Ovary (tissue), 10 donors: ENCODE measurements at places on chromosomes 7 and 10. TPM values are rescaled to one million over a fixed set of nuclear protein-coding genes. Genes with fewer than 3 reads are reported as not detected.

- no peaks in the 10 kb centered on the region for H3K27me3 ChIP-seq
- no peaks in the 10 kb centered on the region for H3K36me3 ChIP-seq
- H3K4me3 ChIP-seq = no peak overlapping the region
- H3K4me1 ChIP-seq = no peaks in the 10 kb centered on the region
- no peak overlapping the region for H3K27ac ChIP-seq
Observed at GRCh38 chr7:133675510-133676218, 422.8 kb downstream of the EXOC4 start.

DNA sequence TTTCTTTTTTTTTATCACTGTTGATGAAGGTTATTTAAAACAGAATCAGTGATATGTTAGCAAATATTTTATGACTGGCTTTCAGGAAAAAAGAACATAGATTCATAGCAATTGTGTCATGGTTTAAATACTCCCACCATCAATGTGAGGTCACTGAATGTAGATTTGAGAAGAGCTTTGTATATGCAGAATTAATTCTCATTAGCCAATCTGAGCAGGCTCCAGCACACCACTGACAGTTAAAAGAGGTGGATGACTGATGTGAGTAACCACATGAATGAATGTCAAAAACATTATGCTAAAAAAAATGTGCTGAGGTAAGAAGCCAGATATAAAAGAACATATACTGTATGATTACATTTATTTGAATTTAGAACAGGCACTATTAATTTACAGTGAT, 174.8 kb upstream of the KAT6B start:
- DNase-seq = no peak
- no peaks in the 10 kb centered on the region for H3K36me3 ChIP-seq
- H3K27me3 ChIP-seq = no peaks in the 10 kb centered on the region
- no peaks in the 10 kb centered on the region for H3K4me1 ChIP-seq
- H3K4me3 ChIP-seq = no peak overlapping the region

- no peak overlapping the region for H3K4me3 ChIP-seq
- no peaks in the 10 kb centered on the region for H3K36me3 ChIP-seq
- no peaks in the 10 kb centered on the region for H3K4me1 ChIP-seq
- no peak for DNase-seq
- H3K27ac ChIP-seq = no peak overlapping the region
- no peaks in the 10 kb centered on the region for H3K27me3 ChIP-seq
Observed at GRCh38 chr7:66272321-66272720, 67.2 kb downstream of the TPST1 start.

DNA sequence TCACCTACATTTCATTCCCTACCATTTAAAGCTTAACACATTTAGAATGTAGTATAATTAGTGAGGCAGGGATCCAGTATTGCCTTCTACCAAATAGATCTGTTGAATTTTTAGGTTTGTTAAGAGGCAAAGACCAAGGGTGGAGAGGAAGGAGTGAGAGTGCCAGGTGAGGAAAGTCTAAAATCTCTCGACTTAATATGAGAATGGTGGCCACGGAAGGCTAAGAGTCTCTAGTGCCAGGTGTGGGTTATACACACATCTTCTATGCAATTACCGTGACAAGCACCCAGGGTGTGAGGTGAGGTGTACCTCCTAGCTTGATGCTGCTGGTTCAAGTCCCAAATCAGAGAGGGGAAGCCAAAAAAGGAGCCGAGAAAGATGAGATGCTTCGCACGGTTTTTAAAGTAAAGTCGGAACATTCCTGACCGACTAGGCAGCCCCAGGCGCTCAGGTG, 439 bp downstream of the IQUB start:
- no peaks in the 10 kb centered on the region for H3K27me3 ChIP-seq
- H3K4me1 ChIP-seq = peaks cover 4% of the 10 kb centered on the region
- DNase-seq = no peak
- H3K4me3 ChIP-seq = peak overlapping the region; percentile 68

DNA sequence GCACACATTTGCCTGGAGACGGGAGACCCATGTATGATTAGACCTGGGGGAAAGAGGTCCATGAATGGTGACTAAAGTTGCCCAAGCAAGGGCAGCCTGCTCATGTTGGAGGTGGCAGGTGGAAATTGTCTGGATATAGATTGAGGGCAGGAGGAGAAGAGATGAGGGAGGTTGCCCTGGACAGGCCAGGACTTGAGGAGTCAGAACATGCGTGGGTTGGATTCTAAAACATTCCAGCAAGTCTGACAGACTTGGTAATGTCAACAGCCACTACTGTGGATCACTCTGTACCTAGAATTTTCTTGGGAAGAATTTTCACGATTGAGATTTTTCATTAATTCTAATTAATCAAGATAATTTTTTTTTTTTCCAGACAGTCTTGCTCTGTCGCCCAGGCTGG, 19.1 kb upstream of the SVOPL start:
- H3K36me3 ChIP-seq = no peaks in the 10 kb centered on the region
- no peak for DNase-seq
- H3K4me3 ChIP-seq = no peak overlapping the region
- no peak overlapping the region for H3K27ac ChIP-seq
- H3K4me1 ChIP-seq = no peaks in the 10 kb centered on the region

- no peaks in the 10 kb centered on the region for H3K27me3 ChIP-seq
- DNase-seq = no peak
- H3K36me3 ChIP-seq = no peaks in the 10 kb centered on the region
- H3K27ac ChIP-seq = no peak overlapping the region
Observed at GRCh38 chr7:116802746-116803152, 59.6 kb upstream of the CAPZA2 start.

DNA sequence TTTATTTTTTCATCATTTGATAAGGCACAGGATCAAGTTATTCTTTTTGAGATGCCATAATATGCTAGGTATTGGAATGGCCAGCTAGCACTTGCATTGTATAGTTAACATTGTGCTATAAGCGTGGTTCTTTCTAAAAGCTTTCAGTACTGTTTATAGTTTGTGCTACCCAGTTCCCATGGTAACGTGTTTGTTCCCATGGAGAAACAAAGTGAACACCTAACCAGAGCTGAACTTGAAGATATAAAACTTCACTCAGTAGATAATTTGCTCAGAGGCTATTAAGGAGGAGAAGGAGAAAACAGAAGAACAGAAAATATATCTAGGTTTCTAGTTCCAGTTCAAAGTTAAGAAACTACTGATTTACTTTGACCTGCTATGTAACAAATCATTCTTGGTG, 23.6 kb upstream of the ITGB8 start:
- peaks cover 2% of the 10 kb centered on the region for H3K4me1 ChIP-seq
- no peak for DNase-seq
- no peaks in the 10 kb centered on the region for H3K27me3 ChIP-seq
- no peaks in the 10 kb centered on the region for H3K36me3 ChIP-seq
- no peak overlapping the region for H3K27ac ChIP-seq

GRCh38 chr7:128266883-128267594, 26.0 kb downstream of the LEP start:
- no peak overlapping the region for H3K27ac ChIP-seq
- no peaks in the 10 kb centered on the region for H3K27me3 ChIP-seq
- H3K36me3 ChIP-seq = no peaks in the 10 kb centered on the region
- peaks cover 6% of the 10 kb centered on the region for H3K4me1 ChIP-seq
- peak; percentile 49 for DNase-seq

GRCh38 chr10:97764519-97764931, 7.3 kb downstream of the SFRP5 start:
- no peak overlapping the region for H3K27ac ChIP-seq
- H3K36me3 ChIP-seq = no peaks in the 10 kb centered on the region
- no peaks in the 10 kb centered on the region for H3K4me1 ChIP-seq
- no peak for DNase-seq

DNA sequence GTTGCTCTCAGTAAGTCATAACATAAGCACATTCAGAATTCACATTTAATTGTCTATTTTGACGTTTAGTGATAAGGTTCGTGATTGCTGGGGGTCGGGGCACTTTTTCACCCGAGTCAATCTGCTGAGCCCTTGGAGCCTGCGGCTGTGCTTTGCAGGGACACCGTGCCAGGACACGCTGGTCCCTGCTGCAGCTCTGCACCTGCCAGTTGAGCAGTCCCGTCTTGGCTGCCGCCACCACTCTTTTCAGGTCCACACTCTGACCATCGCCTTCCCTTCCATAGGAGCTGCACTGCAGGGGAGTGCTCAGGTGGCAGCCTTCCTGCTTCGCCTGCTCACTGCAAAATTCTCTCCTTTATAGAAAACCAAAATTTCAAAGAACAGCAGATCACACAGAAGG, 36.4 kb downstream of the CUL1 start:
- H3K4me1 ChIP-seq = peaks cover 2% of the 10 kb centered on the region
- no peaks in the 10 kb centered on the region for H3K36me3 ChIP-seq
- no peaks in the 10 kb centered on the region for H3K27me3 ChIP-seq
- no peak overlapping the region for H3K4me3 ChIP-seq
- DNase-seq = no peak

DNA sequence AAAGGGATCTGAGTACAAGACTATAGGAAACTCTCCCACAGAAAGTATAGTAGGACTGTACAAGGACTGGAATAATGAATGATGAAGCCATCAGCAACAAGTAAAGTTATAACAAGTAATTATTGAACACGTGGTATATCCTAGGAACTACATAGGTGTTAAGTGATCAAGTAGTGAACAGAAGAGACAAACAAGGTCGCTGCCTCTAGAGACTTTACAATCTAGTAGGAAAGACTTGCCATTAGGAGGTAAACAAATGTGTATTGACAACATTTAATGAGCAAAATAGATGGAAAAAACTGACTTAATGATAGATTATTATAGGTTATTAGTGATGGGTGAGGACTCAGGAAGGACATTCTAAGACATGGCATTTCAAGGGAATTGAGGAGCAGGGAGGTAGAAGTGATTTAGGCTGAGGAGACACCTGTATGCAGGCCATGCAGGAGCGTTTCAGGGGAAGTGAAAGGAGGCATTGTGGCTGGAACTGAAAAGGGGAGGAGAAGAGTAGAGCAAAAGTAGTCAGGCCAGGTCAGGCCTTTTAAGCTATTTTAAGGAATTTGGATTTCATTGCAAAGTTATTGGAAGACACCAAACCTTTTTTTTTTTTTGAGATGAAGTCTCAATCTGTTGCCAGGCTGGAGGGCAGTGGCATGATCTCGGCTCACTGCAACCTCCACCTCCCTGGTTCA, 8.5 kb upstream of the GLCCI1 start:
- no peak overlapping the region for H3K4me3 ChIP-seq
- H3K4me1 ChIP-seq = no peaks in the 10 kb centered on the region
- H3K27me3 ChIP-seq = no peaks in the 10 kb centered on the region
- no peak for DNase-seq

DNA sequence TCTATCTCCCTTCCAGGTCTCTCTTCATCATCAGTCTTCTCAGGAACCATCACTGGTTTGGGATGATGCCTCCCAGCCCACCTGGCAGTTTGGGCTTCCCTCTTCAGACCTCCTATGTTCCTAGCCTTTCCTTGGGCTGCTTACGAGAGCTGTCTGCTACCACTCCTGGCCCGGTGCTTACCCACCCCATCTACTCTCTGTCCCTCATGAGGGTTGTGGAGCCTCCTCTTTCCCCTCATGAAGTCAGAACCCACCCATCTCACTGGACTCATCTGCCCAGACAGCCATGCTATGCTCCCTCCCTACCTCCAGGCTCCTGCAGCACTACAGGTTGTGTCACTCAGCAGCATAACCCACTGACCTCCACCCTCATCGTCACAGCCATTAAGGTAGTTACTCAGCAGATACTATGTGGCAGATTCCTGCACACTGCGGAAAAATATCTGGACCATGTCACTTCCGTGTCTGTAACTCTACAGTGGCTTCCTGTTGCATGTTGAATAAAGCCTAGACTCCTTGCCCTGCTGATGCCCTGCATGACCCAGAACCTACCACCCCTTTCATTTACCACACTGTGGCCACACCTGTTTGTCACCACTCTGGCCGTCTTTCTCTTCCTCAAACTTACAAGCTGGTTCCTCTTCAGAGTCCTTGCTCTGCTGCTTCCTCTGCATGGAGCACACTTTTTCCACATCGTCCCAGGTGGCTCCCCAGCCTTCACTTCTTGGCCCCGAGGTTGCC, 2.0 kb downstream of the DBNL start:
- no peak overlapping the region for H3K27ac ChIP-seq
- DNase-seq = no peak
- H3K27me3 ChIP-seq = no peaks in the 10 kb centered on the region
- H3K36me3 ChIP-seq = no peaks in the 10 kb centered on the region

- H3K27me3 ChIP-seq = no peaks in the 10 kb centered on the region
- no peak for DNase-seq
- no peak overlapping the region for H3K4me3 ChIP-seq
- no peaks in the 10 kb centered on the region for H3K36me3 ChIP-seq
- peaks cover 1% of the 10 kb centered on the region for H3K4me1 ChIP-seq
Observed at GRCh38 chr7:134943785-134944400, 42.4 kb upstream of the AGBL3 start.

- H3K4me1 ChIP-seq = no peaks in the 10 kb centered on the region
- H3K4me3 ChIP-seq = no peak overlapping the region
- no peak for DNase-seq
- H3K27me3 ChIP-seq = no peaks in the 10 kb centered on the region
- no peaks in the 10 kb centered on the region for H3K36me3 ChIP-seq
- H3K27ac ChIP-seq = no peak overlapping the region
Observed at GRCh38 chr10:70735161-70735560, 50.0 kb downstream of the TBATA start.

- no peaks in the 10 kb centered on the region for H3K4me1 ChIP-seq
- H3K36me3 ChIP-seq = no peaks in the 10 kb centered on the region
- no peak for DNase-seq
- H3K4me3 ChIP-seq = no peak overlapping the region
- no peaks in the 10 kb centered on the region for H3K27me3 ChIP-seq
Observed at GRCh38 chr10:64463406-64463805, 942.2 kb downstream of the REEP3 start.

DNA sequence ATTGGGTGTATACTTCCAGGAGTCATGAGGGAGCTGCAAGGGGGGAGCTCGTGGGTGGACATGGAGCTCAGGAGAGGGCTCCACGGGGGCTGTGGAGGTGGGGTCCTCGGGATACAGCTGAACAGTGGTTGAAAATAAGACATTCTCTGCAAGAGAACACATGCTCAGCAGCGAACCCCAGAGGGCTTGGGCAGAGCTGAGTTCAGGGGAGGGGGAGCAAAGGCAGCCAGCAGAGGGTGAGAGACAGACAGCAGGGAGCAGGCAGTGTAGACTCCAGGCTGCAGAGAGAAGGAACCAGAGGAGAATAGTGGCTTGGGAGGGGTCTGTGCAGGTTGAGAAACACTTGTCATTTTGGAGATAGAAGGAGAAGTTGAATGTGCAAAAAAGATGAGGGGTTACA, 73.0 kb upstream of the LRRC18 start:
- H3K36me3 ChIP-seq = no peaks in the 10 kb centered on the region
- H3K27ac ChIP-seq = no peak overlapping the region
- peaks cover 38% of the 10 kb centered on the region for H3K4me1 ChIP-seq
- no peak overlapping the region for H3K4me3 ChIP-seq

GRCh38 chr7:150737265-150738055, at the start of gene GIMAP5:
TSS of gene GIMAP5 (plus strand) at chr7:150737418. CDS start at chr7:150740885, 3,467 bp downstream.
- peak within 1 kb of the TSS; percentile 27 for H3K4me3 ChIP-seq
- H3K4me1 ChIP-seq = no peaks in the 10 kb centered on the region
- H3K27ac ChIP-seq = no peak within 1 kb of the TSS
- H3K27me3 ChIP-seq = no peaks in the 10 kb centered on the region
- H3K36me3 ChIP-seq = no peaks in the 10 kb centered on the region
- DNase-seq = no peak

- H3K36me3 ChIP-seq = no peaks in the 10 kb centered on the region
- DNase-seq = no peak
- H3K27ac ChIP-seq = no peak overlapping the region
Observed at GRCh38 chr10:34184939-34185386, 630.1 kb downstream of the PARD3 start.

The GNGT1 gene
- total RNA-seq = not detected

The AZGP1 gene
- 21.3 TPM for total RNA-seq

The ZPBP gene
- total RNA-seq = 0.32 TPM

The AQP1 gene
- total RNA-seq = 32.1 TPM

The PLXDC2 gene
- total RNA-seq = 20.5 TPM

The OTUD1 gene
- 13.3 TPM for total RNA-seq

The ZNF853 gene
- 16.5 TPM for total RNA-seq

The NEURL1 gene
- 3.2 TPM for total RNA-seq

The DRGX gene
- total RNA-seq = not detected

The IFT22 gene
- 27.3 TPM for total RNA-seq
